NCI-H1694 (cell line): ENCODE measurements at places on chromosomes 6 and 20.

DNA sequence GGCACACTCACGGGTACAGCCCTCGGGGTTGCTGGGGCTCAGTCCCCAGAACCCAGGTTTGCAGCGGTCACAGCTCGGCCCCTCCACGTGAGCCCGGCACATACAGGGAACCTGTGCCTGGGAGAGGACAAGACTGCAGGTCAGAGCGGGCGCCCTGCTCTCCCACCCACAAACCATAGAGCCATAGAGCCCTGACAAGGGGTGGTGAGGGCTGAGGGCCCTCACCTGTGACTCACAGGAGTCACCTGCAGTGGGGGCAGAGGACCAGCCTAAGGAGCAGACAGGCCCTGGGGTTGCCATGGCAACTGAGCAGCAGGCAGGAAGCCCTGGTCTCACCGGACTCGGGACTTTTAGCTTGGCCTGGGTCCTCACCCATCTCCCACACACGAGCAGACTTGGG is 30.8 kb downstream of the LAMA5 start:
- no peak for DNase-seq

GRCh38 chr20:58829531-58829941 is 21.2 kb downstream of the GNAS-AS1 start:
- no peak for DNase-seq

DNA sequence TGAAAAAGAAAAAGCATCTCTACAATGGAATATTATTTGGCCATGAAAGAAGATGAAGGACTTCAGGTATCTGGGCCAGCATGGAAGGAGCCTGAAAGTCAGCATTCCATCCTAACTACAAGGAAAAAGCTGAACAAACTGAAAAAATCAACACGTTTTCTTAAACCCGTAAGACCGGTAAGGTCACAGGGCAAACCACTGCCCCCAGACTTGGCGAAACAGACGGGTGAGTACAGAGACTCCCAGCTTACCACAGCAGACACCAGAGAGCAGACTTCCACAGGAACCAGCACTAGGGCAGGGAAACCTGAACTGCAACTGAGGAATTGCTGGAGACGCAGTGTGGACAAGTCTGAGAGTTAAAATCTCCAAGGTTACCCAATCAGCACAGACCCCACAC is 31.4 kb downstream of the BEND3 start:
- no peak for DNase-seq

DNA sequence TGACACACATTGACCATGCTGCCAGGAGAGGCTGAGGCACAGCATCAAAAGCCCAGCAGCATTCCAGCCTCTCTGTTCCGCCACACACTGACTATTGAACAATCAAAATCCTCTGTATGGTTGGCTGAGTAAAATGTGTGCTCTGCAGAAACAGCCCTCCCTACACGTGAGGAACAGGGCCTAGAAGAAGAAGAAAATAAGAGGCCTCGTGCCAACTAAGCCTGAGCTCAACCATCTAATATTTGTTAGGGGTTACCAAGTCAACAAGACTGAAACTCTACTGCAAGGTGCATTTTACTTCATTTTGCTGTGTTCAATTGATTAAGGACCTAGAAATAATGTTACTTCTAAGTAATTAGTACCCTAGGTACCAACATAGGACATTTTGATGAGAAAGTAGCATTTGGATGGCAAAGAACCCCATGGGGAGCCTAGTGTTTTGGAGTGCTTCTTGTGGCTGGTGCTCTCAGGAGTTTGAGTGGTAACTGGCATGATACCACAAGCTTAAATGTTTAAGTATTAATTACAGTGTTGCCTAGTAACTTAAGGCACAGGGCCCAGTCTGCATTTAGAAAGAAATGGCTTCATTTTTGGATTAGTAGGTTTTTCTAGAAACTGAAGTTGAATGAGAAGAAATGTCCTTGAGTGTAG is 146.6 kb upstream of the PLN start:
- no peak for DNase-seq

GRCh38 chr6:90139272-90139817 is 157.3 kb downstream of the BACH2 start:
- no peak for DNase-seq

- no peak for DNase-seq
Measured at GRCh38 chr20:35821807-35822242, 50.0 kb downstream of the PHF20 start.

- no peak for DNase-seq
Measured at GRCh38 chr20:4415281-4415680, 306.4 kb upstream of the PRND start.

DNA sequence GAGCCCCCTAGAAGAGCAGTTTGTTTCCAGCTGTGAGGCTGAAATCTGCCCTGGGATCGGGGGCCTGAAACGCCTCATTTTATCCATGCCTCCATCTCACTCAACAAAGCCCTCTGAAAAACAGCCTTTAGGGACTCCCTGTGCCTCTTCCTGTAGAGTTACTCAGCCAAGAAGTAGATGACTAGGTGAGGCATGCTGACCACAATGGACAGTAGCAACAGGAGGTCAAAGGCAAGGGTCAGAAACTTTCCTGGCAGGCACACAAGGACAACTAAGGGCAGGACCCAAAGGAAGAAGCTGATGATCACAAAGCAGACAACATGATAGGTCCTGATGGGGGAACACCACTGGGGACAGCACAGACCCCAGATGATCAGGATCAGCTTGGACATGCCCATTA is 12.8 kb downstream of the MAS1L start:
- DNase-seq: no peak

- DNase-seq: peak; percentile 95
Measured at GRCh38 chr20:35307666-35308653, 15.7 kb upstream of the FAM83C start.

DNA sequence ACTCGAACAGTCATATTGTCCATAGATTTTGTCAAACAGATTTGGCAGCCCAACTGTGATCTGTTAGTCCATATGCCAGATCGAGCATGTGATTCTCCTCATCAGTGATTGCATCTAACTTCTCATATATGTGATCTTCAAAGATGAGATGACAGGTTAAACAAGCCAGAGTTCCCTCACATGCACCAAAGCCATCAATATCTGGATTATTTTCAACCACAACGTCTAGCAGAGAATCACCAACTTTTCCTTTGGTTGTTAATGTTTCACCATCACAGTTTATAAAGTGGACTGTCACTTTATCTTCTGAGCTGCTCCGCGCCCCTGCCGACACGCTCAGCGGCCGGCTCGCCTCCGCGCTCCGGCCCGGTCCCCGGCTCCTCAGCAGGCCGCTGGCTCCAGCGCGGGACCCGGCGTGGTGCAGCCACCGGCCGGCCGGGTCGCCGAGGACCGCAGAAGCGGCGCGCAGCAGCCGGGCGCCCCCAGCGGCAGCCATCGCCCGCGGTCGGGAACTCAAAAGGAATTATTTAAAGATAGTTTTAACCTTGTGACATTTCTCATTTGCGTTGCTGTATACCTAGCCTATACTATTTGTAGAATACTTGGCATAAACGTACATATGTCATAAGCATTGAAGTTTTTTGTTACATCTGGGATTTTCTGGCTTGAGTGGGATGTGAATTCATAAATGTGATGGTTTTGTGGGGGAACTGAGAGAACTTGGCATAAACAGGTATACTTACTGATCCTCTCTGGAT is 40.1 kb upstream of the DYNLRB1 start:
- no peak for DNase-seq

GRCh38 chr20:48714764-48715163 is 113.0 kb downstream of the PREX1 start:
- DNase-seq: no peak

DNA sequence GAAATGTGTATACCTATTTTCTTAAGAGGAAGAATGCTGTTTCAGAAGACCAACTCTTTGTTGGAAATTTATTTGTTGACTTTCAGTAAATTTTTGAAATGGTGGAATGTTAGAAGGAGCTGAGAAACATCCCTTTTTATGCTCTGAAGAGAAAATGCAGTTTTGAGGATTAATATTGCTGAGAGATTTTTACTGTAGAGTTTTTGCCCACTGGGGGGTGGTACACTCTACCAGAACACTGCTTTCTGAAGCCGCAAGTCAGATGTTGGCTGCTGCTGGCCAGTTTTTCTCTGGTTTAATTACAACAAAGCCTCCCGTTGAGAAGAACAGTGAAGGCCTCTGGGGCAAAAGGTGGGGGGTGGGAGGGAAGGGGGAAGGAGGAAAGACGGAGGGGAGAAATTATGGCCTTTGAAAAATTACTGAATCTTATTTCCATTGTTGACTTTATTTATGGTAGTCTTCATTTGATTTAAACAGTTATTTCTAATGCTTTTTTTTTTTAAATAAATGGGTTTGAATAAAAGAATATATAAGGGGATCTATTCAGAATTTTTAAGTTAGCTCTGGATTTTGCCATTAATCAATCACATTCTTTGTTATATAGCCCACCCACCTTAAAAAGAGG is 3.0 kb downstream of the FLRT3 start:
- peak; percentile 58 for DNase-seq

DNA sequence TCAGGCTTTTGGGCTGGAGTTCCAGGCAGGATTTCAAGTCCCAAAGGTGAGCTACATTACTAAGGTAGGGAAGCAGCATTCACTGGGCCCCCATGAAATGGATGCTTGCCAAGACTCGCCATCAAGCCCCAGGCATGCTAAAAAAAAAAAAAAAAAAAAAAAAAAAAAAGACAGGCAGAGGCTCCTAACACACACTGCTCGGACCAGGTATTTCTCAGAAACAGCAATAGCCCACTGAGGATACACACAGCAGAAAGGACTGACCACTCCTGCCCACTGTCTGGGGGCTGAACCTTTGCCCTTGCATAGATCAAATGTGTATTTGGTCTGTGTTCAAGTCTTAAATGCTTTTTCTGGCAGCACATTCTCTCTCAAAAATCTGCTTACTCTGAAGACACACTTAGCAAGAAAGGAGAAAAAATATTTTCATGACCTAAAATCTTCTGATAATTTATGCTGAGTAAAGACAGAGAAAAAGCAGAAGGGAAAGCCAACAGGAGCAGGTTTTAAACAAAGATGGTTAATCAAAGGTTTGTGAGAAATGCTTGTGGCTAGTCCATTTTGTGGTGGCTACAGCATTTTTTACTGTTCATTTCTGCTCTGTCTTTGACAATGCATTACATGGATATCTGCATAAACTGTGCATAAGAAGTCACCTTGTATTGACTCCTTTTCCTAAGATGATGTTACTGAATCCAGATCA is 37.9 kb upstream of the BEND6 start:
- no peak for DNase-seq

DNA sequence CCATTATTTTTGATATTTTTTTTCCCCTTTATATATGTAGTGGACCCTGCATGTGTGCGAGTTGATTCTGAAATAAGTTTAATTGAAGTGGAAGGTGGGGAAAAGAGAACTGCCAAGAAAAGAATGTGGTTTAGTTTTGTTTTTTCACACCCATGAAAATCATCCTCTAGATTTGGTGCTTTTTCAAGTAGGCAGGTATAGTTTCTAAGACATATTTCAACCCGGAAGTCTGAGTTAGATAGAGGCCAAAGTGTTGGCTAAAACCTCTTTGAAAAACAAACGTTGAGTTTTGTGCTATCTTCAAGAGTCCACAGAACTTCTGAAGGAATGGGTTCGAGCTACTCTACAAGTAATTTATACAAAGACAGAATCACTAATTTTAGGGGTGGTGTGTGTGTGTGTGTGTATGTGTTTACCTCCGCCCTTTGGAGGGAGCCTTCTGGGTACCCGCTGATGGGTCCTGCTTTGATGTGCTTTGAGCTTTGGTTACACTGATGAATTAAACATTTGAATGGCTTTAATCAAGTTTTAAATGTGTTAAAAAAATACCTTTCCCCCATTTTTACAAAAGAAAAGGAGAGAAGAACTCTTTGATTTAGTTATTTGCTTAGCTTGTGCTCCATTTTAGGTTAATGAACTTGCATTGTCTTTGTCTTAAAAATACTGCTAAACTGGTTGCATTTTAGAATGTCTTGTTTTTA is 2.5 kb downstream of the RREB1 start:
- no peak for DNase-seq

DNA sequence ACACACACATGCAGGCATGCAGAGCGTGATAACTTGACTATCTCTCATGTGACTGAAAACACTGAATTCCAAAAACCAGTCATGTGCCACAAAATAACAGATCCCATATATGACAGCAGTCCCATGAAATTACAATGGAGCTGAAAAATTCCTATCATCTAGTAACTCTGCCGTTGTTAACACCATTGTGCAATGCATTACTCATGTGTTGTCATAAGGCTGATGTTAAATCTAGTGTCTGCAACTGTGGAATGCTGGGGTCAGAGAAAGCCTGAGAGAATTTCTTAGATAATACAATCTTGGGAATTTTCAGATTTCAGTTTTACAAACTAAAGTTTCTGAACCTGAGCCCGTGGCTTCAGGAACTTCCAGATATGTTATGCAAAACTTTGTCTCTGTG is 70.2 kb downstream of the LYRM4 start:
- no peak for DNase-seq

- no peak for DNase-seq
Measured at GRCh38 chr6:170368544-170368943, 62.0 kb downstream of the FAM120B start.

DNA sequence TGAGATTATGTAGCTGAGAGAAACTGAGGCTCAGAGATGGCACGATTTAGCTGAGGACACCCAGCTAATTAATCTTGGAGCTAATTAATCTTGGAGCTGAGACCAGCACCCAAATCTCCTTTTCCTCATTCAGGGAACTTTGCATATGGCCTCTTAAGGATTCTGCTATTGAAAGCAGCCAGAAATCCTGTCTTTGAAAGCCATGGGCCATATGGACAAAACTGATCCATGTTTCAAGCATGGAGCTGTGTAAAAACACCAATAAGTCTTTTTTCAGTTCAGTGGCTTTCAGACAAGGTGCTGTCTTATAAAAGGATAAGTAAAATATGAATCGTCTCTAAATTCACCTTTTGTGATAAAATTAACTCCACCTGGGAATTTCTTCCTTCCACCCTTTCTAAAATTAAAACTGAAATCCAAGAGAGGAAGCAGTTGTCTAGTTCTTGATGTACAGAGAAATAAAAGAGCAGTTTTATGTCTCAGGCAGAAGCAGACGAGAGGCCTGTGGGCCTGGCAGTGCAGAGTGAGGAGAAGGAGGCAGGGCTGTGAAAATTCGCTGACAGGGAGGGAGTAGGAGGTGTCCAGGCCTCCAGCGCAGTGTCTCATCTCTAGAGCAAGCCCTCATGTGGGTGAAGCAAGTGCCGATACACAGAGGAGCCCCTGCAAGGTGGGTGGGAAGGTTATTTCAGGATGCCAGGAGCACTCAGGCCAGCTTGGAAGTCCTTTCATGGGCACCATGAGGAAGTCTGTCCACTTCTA is 266.9 kb downstream of the UST start:
- DNase-seq: no peak

- no peak for DNase-seq
Measured at GRCh38 chr6:131043902-131044447, 19.1 kb downstream of the EPB41L2 start.

- no peak for DNase-seq
Measured at GRCh38 chr6:120304223-120304622, 954.7 kb upstream of the MAN1A1 start.
